Left lung (tissue), 14 donors: ENCODE measurements at places on chromosomes 13 and 19. TPM values are rescaled to one million over a fixed set of nuclear protein-coding genes. Genes with fewer than 3 reads are reported as not detected.

The NBEA gene
- total RNA-seq, result 5.9 TPM

The IRS2 gene
- total RNA-seq, result 9.4 TPM

The PTGIR gene
- total RNA-seq, result 12.1 TPM

The MEF2B gene
- total RNA-seq, result 2.3 TPM

The RUVBL2 gene
- 46.6 TPM for total RNA-seq
